ENCODE measurements at places on chromosomes 3 and 15.

DNA sequence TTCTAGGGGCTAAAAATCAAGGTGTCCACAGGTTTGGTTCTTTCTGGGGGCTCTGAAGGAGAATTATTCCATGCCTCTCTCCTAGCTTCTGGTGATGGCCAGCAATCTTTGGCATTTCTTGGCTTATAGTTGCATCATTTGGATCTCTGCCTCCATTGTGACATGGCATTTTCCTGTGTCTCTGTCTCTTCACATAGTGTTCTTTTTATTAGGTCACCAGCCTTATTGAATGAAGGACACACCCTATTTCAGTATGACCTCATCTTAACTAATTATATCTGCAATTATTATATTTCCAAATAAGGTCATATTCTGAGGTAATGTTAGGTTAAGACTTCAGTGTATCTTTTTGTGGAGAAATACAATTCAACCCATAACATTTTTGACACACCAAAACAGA lies 3.2 kb upstream of the GBE1 start:
- no peak for DNase-seq

- DNase-seq: no peak
Measured at GRCh38 chr3:129415830-129416229, 12.6 kb downstream of the EFCAB12 start.

DNA sequence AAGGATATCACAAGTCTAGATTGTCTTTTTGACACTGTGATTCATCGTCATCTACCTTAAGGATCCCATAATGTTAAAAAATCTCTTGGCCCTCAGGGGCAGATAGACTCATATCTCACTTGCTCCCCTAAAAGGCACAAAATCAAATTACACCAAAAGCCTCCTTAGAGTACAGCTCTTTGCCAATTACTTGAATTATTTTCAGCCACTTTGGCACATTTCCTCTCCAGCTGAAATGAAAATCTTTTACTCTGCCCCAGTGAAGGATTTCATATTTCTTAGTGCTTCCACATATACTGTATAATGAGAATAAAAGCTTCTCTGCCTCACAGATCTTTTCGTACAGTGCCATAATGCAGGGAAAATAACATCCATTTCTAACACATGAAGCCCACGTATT lies 190.7 kb upstream of the GBE1 start:
- DNase-seq: no peak

DNA sequence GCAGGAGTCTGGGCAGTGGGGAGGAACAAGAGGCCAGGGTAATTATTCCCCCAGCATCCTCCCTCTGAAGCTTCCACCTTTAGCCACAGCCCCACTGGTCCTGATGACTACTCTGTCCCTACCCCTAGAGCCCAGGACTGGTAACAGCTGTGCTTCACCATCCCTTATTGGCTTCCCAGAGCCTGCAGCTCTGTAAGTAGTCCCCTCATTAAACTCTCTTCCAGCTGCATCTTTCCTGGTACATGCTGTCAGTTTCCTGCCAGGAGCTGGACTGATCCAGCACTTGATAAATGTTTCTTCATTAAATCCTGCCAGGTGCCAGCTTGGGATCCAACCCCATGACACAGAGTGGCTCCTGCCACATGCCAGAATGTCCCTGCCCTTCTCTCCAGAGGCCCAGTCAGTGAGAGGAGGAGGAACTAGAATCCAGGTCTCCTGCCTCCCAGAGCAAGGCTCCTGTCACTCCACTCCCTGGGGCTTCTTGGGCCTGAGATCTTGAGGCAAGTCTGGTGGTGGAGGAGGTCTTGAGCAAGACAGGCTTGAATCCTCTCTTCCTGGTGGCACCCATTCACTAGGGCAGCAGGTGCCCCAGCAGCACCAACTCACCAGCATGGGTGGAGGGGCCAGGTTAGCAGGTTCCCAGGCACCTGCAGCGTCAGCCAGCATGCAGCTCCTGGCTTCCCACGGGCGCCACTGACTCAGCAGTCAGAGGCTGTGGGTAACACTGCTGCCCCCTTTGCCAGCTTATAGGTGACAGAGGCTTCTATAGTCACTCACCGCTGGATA lies 27.6 kb downstream of the FBXW12 start:
- DNase-seq: no peak

DNA sequence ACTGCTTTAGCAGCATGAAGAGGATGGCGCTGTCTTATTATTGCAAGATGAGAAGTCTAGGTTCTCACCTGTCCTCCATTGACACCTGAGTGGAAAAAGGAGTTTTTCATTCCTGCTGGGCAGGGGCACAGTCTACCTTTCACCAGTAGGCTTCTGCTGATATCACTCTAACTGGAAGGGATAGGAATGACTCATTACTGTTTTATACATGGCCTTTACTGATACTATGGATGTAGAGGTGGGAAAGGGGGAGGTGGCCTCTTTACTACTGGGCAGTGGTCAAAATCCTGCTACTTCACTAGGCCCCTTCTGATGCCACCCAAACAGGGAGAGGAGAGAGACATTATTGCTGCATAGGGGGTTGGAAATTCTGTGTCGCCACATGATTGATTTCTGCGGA lies 97.8 kb downstream of the BBX start:
- DNase-seq: no peak

- no peak for DNase-seq
Measured at GRCh38 chr15:44720460-44721176, 9.3 kb downstream of the B2M start.

DNA sequence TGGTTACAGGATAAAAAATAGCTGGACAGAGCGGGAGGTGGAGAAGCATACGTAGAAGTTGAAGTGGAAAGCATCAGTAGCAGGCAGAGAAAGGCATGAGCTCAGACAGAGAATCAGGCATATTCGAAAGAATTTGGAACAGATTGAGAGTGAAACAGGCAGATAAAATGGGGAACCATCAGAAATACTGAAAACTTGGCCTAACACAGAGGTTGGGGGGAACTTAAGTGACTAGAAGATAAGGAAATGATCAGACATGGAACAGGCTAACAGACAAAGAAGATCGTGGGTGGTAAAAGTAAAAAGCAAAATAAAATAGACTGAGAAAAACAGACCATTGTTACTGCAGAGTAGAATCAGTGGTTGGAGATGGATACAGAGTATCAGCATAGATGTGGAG lies 32.9 kb downstream of the GTF2E1 start:
- no peak for DNase-seq

- no peak for DNase-seq
Measured at GRCh38 chr3:4474683-4475490, 7.8 kb upstream of the SUMF1 start.

GRCh38 chr3:46527239-46527638 lies 29.5 kb downstream of the RTP3 start:
- DNase-seq: no peak

GRCh38 chr15:55337160-55337559 lies 18.1 kb downstream of the PIGB start:
- DNase-seq: no peak

GRCh38 chr15:101167411-101167752 lies 84.5 kb downstream of the CHSY1 start:
- DNase-seq: no peak

Measured in iPS DF 6.9 (cell line).